ENCODE measurements at places on chromosomes 12 and 14.

GRCh38 chr12:71969330-71969729 is 30.7 kb downstream of the TPH2 start:
- DNase-seq = no peak

DNA sequence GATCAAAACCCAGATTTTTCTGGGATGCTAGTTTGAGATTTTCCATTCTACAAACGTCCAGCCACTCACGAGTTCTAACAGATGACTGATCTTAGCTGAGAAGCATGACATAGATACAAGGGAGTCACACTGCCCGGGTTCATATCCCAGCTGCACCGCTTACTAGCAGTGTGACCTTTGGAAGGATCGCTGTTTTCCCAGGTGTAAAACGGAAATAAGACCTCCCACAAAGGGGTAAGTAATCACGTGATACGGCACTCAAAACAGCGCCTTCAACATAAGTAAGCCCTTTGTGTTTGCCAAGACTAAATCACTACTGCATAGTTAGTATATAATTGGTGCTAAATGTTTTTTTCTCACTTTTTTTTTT is 624 bp upstream of the PWP1 start:
- DNase-seq = peak; percentile 42

DNA sequence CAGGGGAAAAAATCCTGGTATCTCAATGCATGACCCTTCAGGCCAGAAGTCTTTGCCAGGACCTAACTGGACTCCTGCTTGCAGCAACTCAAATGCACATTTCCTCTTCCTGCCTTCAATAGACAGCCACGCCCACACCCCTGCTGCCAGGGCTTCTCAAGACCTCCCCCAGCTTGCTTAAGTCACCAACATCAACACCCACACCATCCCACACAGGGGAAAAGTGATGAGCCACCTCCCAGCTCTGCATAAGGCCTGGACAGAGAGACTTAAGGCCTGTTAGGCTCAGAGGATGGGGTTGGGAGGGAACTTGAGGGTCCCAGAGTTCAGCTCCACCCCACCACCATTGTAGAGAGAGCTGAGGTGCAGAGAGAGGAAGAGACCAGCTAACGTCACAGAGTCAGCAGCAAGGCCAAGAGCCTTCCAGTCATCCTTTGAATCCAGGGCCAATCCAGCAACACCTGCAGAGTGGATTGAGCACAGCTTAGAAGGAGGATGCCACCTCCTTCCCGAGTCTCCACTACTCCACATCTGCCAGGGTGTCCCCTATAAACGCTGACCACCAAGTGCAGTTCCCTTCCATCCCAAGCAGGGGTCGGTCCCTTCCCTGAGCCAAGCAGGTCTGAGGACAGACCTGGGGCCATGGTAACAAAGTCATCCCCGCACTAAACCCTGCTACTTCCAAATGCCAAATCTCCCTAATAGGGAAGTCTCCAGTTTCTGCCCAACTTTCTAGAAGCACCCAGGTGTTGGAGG is 50.0 kb downstream of the KDM2B start:
- DNase-seq = peak; percentile 77

- DNase-seq = peak; percentile 67
Observed at GRCh38 chr12:68374307-68374982, 42.3 kb upstream of the MDM1 start.

GRCh38 chr14:99329711-99330315 is 57.8 kb upstream of the BCL11B start:
- DNase-seq = no peak

- no peak for DNase-seq
Observed at GRCh38 chr12:97321621-97322020, 141.0 kb upstream of the RMST start.

- DNase-seq = peak; percentile 43
Observed at GRCh38 chr12:57888409-57889157, 42.1 kb upstream of the CTDSP2 start.

DNA sequence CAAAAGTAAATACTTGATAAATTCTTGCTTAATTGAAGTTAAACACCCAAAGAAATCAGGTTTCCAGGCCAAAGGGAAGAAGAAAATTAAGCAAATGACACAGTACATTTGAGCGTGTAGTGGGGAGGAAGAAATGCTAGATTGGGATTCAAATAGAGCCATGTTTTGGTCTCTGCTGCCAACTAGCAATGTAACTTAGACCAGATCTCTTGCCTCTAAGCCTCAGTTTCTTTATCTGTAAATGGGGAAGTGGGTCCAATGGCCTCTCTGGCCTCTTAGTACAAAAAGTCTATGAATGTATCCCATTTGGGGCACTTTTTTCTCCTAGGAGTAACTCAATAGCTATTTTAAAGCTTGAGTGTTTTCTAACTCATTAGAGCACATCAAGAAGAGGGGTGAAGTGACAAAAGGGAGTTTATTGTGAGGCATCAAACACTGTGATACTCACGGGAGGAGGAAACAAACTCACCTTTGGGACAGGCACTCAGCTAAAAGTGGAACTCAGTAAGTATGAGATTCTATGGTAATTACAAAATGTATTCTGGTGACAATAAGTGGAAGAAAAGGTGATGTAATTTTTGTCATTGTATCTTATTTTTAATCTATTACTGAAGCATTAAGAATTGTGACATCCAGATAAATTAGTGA is 55.8 kb downstream of the DAD1 start:
- no peak for DNase-seq

- DNase-seq = no peak
Observed at GRCh38 chr12:54304187-54304810, 3.5 kb upstream of the NFE2 start.

GRCh38 chr12:47903151-47903611 is 1.6 kb downstream of the VDR start:
- peak; percentile 55 for DNase-seq

GRCh38 chr12:53232646-53233461 is 845 bp upstream of the RARG start:
- DNase-seq = peak; percentile 56

DNA sequence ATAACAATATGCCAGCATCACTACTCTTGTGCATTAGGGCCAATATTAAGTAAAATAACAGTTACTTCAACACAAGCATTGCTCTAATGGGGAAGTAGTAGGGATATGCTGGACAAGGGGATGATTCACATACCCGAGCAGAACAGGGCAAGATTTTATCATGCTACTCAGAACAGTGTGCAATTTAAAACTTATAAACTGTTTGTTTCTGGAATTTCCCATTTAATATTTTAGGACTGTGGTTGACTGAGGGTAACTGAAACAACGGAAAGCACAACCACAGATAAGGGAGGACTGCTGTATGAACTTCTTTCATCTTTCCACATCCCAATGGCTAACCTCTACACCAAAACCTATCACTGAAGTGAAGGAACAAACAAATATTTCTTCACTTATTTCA is 36.8 kb downstream of the SARNP start:
- DNase-seq = no peak

DNA sequence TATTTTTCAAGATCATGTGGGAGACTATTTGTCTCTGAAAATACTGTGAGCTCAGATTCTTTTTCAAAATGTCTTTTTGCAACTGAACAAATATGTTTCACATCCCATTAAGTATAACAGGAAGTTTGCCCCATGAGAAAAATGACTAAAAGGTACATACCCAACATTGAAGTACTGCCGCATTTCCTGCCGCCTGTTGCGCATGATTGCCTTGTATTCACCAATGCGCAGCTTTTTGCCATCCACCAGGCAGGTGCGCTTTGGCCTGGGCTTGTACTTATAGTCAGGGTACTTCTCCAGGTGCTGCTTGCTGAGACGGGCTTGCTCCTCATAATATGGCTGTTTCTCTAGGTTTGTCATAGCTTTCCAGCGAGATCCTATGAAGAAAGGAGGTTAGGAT is 413.2 kb downstream of the SOX5 start:
- DNase-seq = no peak

DNA sequence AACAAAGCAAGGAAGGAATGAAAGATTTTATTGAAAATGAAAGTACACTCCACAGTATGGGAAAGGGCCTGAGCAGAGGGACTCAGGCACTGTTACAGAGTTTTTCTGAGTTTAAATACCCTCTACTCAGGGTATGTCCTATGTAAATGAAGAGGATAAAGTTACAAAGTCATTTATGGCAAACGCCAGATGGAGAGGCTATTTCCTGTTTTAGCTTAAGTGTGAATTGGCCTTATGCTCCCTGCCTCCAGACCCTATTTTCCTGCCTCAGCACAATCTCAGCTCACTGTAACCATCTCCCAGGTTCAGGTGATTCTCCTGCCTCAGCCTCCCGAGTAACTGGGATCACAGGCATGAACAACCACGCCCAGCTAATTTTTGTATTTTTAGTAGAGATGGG is 6.8 kb upstream of the PHC1 start:
- DNase-seq = no peak

DNA sequence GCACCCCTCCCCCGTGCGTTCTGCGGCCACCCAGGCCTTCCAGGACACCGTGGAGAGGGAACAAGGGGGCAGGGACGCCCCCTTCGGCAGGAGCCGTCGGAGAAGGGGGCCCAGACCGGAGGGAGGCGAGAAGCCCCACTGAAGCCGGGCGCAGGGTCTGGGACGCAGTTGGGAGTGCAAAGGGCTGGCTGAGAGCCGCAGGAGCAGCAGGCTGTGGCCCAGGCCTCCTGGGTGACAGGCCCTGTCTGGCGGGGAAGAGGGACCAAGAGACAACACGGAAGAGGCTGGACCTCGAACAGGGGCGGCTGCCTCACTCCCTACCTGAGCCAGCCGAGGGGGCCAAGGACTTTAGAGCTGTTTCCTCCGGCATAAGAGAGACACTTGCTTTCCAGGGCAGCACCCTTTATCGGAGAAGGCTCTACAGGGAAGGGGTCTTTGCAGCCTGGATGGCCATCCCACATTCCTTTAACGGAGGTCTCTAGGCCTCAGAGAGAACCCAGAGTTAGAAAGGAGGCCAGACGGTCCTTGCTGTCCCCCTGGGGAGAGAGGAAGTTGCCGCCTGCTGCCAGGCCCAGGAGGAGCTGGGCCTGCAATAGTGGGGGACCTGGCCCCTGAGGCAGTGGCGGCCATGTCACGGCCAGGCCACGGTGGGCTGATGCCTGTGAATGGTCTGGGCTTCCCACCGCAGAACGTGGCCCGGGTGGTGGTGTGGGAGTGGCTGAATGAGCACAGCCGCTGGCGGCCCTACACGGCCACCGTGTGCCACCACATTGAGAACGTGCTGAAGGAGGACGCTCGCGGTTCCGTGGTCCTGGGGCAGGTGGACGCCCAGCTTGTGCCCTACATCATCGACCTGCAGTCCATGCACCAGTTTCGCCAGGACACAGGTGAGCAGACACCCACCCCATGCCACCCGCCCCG is 1.3 kb downstream of the DTX1 start:
- peak; percentile 20 for DNase-seq

DNA sequence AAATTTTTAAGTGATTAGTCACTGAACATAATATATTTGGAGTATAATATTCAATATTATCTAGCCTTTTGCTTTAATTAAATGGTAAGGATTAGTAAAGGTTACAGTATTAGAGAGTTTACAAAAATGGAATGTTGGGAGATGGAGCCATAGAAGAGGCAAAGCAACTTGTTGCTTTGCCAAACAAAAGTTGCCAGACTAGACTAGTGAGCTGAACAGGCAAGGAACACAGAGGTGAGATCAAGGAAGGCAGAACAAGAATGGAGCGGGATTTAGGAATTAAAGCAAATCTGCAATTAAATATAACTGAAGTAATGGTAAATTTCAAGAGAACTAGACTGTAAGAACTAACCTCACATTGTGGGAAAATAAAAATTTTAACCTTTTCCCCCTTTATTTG is 5.1 kb downstream of the ARF6 start:
- DNase-seq = no peak

Measured in stimulated activated CD4-positive, alpha-beta T cell treated with anti-CD3 and anti-CD28 coated beads, Interleukin-15, amount 100 ng/mL, for 24 hours (primary cell).